Central memory CD8-positive, alpha-beta T cell (primary cell): ENCODE measurements at places on chromosomes 7 and 10.

DNA sequence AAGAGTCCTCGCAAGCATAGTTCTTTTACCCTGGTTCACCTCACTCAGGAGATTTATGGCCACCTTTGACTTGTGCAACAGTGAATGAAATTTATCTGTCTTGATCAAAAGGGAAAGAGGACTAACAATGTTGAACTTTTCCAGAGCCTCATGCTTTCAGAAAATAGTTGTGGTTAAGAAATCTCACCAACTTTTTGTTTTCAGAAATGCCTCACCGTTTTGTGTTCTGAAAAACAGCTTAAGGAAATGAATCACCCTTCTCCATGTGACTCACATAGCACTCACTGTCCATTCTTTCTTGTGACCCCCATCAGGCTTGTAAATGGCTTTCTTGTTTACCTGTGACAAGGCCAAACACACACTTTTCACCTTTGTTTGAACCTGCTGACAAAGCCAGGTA is 148.6 kb upstream of the FAM3C start:
- DNase-seq, result no peak

DNA sequence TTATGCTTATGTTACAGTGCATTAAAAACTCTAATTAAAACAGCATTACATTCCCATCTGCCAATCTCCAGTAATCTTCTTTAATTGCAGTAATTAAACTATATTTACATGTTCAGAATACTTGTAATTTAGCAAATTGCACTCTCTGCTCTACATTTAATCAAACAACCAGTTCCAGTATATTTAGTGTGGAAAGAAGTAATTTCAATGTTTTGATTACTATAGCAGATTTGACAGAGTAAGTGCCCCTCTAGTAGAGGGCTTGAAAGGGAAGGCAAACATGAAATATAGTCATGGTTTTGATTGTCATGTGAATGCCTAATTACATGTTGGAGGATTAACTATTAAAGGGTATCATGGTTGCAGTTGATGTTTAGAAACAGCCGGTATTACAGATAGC is 739.7 kb downstream of the AUTS2 start:
- DNase-seq, result no peak

DNA sequence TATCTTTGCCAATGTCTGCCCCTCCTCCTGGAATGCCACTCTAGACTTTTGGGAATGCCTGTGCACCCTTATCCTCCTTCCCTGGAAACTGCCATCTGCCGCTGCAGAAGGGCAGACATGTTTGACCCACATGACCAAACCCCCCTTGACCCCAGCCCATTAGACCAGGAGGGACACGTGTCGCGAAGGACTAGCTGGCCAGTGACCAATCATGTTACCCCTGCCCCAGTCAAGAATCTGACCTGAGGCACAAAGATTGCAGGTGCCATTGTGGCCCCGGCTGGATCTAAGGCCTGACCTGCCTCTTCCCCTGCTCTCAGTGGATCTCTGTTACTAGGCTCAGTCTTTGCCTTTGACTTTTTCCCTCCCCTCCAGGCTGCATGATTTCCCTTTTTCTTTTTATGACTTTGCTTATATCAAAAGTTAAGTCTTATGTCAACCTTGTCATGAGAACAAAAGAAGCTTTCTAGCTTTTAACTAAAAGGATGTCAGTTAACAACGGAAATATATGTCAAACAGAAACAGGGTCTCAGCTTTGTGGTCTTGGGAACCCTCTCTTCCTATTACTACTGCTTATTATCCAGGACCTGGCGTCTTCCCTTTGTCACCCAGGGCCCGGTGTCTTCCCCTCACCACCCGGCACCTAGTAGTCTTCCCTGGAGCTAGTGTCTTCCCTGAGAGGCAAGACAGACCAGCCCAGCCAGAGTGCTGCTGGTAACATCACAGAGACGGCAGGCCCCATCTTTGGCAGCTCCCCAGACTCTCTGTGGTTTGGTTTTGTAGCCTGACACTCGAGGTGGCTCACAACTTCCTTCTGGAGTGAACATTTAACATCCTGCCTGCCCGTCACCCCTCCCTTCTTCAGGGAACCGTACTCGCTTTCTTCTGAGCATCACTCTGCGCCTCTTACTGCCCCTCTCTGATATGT is 24.4 kb upstream of the PPIF start:
- peak; percentile 85 for DNase-seq

GRCh38 chr10:121263431-121263783 is 334.8 kb downstream of the FGFR2 start:
- no peak for DNase-seq

- no peak for DNase-seq
Measured at GRCh38 chr10:103681617-103682399, 173.6 kb downstream of the SH3PXD2A start.

- no peak for DNase-seq
Measured at GRCh38 chr7:104241135-104241534, 33.3 kb upstream of the ORC5 start.

GRCh38 chr10:113754768-113755167 is 3.3 kb downstream of the PLEKHS1 start:
- no peak for DNase-seq

GRCh38 chr10:10816447-10816846 is 201.2 kb upstream of the CELF2 start:
- no peak for DNase-seq

DNA sequence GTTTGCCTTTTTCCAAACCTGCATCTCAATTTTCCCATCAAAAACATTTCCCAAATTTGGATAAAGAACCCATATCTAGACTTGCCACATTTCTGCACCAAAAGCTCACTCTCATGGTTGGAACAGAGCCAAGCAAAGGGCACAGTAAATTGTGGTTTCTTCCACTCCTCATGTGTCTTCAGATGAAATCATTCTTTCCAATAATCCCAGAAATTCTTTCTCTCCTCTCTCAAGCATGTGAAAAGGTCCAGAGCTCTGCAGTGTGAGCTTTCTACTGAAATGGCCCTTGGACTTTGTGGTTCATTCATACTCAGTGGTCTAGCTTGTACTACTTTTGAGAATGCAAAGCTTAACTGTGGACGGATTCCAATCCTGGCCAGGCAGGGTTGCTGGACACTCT is 19.8 kb downstream of the PRSS2 start:
- no peak for DNase-seq

DNA sequence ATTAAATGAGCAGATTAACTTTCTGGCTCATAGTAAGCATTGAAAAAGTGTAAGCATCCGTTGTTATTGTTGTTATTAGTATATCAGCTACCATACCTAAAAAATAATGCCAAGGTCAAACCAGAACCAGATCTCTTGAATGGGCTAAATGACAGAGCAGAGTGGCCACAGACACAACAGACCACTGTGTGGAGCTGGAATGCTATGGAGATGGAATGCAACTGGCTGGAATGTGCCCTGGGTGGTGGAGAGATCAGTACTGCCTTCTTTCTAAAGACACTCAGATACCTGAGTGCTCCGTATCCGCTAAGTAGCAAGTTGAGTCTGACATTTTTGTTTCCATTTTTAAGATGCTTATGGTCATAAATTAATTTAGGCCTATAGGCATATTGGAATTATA is 20.5 kb upstream of the DNAJB12 start:
- DNase-seq, result no peak

GRCh38 chr10:10642751-10643150 is 374.9 kb upstream of the CELF2 start:
- no peak for DNase-seq

DNA sequence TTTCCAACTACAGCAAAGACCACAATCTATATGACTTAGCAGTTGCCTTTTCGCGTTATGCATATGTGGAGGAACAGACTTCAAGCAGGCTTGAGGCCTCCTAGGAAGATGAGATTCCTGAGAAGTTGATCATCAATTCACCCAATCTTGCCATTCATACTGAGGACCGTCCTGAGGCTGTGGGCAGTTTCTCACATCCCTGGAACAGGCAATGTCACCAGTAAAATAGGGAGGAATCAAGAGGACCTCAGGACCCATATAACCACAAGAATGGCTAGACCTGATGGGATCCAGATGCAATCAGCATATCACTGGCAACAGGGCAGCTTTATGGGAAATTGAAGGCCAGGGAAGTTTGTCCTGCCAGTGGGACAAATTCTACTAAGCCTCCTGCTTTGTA is 17.3 kb downstream of the KDM7A start:
- no peak for DNase-seq

DNA sequence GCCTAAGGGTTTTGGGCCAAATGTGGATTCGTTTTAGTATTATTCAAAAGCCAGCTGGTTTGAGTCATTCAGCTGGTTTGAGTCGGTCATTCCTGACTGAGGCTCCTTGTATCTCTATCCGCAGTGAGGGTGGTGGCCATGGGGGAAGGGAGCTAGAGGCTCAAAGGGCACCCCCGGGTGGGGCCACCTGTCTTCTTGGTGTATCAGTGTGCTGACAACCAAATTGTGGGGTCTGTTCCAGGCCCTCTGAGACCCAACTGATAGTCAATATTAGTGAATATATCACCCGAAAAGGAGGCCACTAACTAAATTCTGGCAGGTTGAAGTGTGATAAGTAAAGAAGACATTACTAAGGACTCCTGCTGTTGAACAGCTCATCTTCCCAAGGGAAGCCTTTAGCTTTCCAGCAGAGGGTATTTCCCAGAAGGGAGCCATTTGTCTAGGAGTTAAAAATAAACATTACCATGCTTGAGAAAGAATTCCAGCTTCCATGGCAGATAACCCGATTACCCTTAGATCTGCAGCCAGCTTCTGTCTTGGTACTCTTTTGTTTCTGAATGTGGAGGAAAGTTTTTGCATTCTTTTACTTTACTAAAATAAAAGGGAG is 29.9 kb upstream of the DDX50 start:
- DNase-seq, result no peak

DNA sequence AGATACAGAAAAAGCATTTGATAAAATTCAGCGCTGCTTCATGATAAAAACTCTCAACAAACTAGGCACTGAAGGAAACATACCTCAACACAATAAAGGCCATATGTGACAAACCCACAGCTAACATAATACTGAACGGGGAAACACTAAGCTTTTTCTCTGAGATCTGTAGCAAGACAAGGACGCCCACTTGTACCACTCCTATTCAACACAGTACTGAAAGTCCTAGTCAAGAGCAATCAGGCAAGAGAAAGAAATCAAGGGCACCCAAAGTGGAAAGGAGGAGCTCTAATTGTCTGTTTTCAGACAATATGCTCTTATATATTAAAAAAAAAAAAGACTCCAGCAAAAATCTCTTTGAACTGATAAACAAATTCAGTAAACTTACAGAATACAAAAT is 13.3 kb downstream of the DIP2C start:
- no peak for DNase-seq

GRCh38 chr7:46317256-46317655 is 396.2 kb upstream of the IGFBP3 start:
- DNase-seq, result no peak

DNA sequence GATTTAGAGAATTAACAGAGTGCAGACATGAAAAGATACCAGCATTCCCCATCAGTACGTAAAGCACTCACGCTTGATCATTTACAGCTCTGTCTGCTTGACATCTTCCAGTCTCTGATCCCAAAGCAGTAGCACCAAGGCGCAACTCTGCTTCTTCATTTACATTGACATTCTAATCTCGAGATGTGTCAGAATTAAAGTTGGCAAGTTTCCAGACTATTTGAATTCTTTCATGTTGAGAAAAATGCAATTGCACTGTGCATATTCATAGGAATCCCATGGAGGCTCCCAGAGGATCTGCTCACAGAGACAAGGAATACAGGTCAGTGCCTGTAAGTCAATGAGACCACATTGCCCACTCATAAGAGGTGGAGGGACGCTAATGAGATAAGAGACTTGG is 183.9 kb downstream of the LRRN3 start:
- no peak for DNase-seq

DNA sequence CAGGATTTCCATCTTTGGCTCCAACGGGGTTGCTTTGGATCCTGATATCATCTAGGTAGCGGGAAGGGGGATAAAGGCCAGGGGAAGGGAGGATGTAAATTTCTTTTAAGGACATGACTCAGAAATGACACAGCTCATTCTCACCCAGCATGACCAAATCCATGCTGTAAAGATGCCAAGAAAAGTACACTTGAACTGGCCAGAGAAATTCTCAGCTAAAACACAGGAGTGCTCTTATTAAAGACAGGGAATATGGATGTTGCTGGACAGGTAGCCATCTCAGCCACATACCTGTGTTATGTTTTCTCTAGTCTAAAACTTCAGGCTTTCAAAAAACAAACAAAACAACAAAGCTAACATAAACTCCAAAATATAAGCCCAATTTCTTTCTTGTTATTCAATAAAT is 68.3 kb downstream of the NAMPT start:
- DNase-seq, result no peak

DNA sequence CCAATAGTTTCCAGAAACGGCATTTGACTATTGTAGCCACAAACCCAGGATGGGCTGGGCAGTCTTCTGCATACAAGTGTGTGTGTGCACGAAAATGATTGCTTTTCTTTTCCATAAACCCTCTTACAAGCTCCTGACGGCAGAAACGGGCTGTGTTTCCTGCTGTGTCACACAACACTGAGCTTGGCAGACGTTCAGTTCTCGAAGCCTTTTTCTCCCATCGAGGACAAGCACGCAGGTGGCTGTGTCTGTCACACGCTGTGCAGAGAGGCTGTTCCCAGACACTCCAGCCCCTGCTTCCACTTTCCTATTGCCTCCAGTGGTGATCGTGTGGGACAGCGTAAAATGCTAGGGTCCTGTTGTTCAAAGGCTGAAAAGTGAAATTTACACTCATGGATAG is 32.1 kb downstream of the RBAK start:
- no peak for DNase-seq

DNA sequence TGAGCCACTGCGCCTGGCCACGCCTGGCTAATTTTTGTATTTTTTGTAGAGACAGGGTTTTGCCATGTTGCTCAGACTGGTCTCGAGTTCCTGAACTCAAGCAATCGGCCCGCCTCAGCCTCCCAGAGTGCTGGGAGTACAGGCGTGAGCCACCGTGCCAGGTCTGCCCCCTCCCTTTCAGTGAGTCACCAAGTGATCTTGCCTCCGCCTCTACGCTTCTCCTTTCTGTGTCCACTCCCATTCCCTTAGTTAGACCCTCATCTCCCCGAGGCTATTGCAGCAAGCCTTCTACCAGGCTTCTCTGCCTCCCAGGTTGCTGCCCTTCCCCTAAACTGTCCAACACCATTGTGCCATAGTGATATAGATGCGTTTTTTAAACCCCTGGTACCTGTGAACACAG is 32.9 kb downstream of the CDC123 start:
- no peak for DNase-seq

DNA sequence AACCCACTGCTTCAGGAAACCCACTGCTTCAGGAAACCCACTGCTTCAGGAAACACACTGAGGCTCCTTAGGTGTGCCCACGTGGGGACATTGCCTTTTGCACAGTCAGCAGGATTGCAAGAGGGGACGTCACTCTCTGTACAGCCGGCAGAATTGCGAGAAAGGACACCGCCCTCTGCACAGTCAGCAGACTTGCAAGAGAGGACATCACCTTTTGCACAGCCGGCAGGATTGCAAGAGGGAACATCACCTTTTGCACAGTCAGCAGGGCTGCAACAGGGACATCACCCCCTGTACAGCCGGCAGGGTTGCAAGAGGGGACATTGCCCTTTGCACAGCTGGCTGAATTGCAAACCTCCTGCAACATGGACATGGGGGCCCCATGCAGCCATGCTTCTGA is 407.6 kb downstream of the GLRX3 start:
- DNase-seq, result no peak

GRCh38 chr10:94042001-94042833 is 48.5 kb downstream of the PLCE1 start:
- no peak for DNase-seq

GRCh38 chr7:124570558-124570957 is 195.0 kb downstream of the GPR37 start:
- DNase-seq, result no peak

- DNase-seq, result no peak
Measured at GRCh38 chr7:134452991-134453473, 5.9 kb downstream of the AKR1B1 start.
